ENCODE measurements at places on chromosomes 2 and 18. TPM values are rescaled to one million over a fixed set of nuclear protein-coding genes. Genes with fewer than 3 reads are reported as not detected.

ZNF385B gene
- not detected for total RNA-seq

- DNase-seq, result peak; percentile 24
Measured at GRCh38 chr2:24021122-24021998, 11.5 kb downstream of the MFSD2B start.

- DNase-seq, result no peak
Measured at GRCh38 chr2:240136671-240137292, 677 bp upstream of the COPS9 start.

DNA sequence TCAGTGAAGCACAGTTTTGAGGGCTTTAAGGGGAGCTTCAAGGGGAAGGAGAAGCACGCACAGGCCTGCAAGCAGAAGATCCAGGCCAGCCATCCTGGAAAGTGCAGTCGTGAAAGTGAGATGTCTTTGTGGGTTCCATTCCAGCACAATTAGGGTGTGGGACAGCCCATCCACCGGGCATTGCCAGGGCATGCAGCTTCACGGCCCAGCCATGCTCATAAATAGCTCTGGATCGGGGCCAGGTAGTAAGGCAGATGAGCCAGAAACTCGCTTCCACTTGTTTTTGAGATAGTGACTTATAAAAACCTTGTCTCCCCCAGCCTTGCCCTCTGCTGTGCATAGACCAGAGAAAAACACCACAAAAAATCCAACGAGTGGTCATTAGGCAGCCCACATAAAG lies 21.0 kb downstream of the KDSR start:
- DNase-seq, result no peak

- no peak for DNase-seq
Measured at GRCh38 chr2:74077636-74078035, 70.1 kb downstream of the BOLA3 start.
